ENCODE measurements at places on chromosomes 12 and 14.
A peak's percentile ranks its signal among the peaks of the same experiment; 100 is the strongest.

DNA sequence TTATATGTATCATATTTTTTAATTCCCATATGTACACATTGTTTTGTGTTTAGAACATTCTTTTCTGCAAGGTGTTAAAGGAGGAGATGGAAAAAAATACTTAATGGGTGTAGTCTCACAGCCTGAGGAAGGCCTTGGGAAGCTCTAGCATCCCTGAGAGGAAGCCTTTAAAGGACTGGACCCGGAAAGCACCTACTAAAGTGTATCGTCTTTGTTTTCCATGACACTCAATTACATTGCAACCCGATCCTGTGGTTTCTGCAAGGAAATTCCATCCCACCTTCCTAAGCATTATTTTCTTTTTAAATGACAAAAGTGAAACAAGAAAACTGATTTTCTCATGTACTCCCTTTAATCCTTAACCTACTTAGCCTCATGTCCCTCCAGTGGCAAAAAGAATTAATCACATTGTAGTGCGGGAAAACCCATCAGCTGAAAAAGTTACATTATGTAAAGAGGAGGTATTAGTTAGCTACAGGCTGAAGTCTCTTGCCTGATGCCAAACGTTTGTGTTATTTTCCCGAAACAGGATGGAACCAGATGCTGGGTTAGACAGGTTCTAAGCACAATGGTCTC, 147.8 kb upstream of the CPSF6 start:
- DNase-seq = no peak

DNA sequence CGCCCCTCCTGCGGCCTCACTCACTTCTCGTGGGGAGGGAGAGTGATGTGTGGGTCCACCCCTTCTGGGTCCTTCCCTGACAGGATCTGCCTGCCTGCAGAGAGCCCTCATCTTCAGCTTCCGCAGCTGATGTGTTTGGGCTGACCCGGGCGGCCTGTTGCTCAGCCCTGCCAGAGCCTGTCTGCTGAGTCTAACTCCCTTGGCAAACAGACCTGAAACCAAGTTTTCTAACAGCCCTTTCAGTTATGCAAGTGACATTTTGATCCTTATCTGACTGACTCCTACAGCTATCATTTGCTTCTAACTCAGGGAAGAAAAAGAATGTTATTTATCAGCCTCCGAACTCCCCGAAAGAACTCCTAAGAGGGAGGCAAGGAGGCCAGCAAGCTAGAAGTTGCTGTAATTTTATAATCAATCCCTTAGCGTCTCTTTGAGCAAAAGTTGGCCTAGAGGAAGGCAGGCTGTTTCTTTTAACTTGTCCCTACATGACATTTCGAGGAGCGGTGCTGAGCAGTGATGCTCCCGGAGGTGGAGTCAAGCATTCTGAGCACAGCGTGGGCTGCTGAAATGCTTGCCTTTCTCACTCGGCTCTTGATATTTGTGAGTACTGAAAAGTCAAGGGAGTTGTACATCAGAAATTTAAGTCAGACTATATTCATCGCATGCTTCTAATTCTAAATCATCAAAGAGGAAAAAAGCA, 31.5 kb upstream of the CACNA2D4 start:
- no peak for DNase-seq

GRCh38 chr12:6426882-6427671, 17.7 kb upstream of the CD27 start:
- peak; percentile 92 for DNase-seq

DNA sequence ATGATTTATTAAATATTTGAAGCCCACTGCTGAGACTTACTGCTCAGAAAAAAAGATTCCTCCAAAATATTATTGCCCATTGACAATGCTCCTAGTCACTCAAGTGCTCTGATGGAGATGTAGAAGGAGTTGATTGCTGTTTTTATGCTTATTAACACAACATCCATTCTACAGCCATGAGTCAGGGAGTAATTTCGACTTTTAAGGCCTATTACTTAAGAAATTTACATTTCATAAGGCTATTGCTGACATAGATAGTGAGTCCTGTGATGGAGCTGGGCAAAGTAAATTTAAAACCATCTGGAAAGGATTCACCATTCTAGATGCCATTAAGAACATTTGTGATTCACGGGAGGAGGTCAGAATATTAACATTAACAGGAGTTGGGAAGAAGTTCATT, 5.2 kb downstream of the KCNJ8 start:
- no peak for DNase-seq

- no peak for DNase-seq
These were observed 198.6 kb downstream of the GXYLT1 start for GRCh38 chr12:41946106-41946505.

DNA sequence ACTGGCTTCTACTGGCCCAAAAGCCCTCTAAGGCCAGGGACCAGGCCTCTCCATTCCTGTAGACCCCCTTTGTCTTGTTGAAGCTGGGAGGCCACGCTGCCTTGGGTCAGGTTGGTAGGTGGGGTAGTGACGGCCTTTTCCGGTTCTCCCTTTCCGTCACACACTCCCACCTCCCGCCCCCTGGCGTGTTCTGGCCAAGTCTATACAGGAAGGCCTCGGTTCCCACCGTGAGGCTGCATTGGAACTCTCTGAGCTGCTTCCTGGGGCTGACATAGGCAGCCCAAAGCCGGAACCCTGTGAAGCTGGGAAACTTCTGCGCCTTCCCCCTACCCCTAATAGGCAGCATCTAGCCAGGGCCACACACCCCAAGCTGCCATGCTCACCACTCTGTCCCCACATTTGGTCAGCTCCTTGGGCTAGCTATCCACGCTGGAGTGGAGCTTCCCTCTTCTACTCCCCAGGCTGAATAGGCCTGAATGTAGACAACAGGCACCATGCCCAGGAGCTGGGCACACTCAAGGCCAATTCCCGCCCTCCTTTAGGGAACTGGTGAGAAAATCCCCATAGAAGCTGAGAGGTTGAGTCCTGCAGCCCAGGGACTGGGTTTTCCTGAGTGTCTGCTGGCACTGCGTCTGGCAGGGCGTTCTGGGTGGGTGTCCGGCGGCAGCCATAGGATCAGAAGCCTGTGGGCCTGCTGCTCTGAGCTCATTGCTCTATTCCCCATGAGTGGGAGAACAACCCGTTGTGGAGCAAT, 35.7 kb downstream of the RIN3 start:
- DNase-seq = no peak

- DNase-seq = no peak
These were observed 438.4 kb upstream of the DCN start for GRCh38 chr12:91620992-91621391.

GRCh38 chr14:67387195-67387594, 24.8 kb downstream of the PLEK2 start:
- DNase-seq = no peak

DNA sequence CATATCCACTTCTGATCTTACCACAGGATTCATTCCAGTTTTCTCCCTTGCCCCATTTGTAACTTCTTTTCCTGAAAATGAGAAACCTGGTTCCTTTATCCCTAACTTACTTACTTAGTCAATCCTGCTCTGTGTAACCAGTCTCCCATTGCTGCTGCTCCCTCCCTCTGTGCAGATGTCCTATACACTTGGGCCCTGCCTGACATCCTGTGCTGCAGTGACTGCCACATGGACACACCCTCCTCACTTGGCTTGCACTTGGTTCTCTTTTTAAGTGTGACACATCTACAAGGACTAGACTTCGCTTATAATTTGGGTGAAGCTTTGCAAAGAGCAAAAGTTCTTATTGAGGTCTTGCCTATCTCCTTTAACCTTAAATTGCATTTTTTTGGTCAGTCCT, 51.4 kb downstream of the FGD4 start:
- no peak for DNase-seq

- no peak for DNase-seq
These were observed 186.6 kb downstream of the PAX9 start for GRCh38 chr14:36848213-36848612.

GRCh38 chr12:52142431-52142830, 49.4 kb downstream of the KRT80 start:
- DNase-seq = no peak

- no peak for DNase-seq
These were observed 69.3 kb upstream of the IGF1 start for GRCh38 chr12:102549691-102550090.

- no peak for DNase-seq
These were observed 70.5 kb downstream of the PRIMA1 start for GRCh38 chr14:93717668-93718320.
